Cardiac fibroblast (primary cell): ENCODE measurements at places on chromosomes 16 and 17.

GRCh38 chr17:45743626-45744326, 40.3 kb upstream of the CRHR1 start:
- no peak for DNase-seq

GRCh38 chr17:63189082-63189481, 223.0 kb downstream of the TANC2 start:
- peak; percentile 81 for DNase-seq

- no peak for DNase-seq
Measured at GRCh38 chr16:84746875-84747274, 47.1 kb downstream of the USP10 start.

- peak; percentile 86 for DNase-seq
Measured at GRCh38 chr17:9928601-9929333, 23.7 kb upstream of the RCVRN start.

GRCh38 chr17:19727501-19728078, 11.2 kb upstream of the SLC47A2 start:
- DNase-seq, result peak; percentile 97

DNA sequence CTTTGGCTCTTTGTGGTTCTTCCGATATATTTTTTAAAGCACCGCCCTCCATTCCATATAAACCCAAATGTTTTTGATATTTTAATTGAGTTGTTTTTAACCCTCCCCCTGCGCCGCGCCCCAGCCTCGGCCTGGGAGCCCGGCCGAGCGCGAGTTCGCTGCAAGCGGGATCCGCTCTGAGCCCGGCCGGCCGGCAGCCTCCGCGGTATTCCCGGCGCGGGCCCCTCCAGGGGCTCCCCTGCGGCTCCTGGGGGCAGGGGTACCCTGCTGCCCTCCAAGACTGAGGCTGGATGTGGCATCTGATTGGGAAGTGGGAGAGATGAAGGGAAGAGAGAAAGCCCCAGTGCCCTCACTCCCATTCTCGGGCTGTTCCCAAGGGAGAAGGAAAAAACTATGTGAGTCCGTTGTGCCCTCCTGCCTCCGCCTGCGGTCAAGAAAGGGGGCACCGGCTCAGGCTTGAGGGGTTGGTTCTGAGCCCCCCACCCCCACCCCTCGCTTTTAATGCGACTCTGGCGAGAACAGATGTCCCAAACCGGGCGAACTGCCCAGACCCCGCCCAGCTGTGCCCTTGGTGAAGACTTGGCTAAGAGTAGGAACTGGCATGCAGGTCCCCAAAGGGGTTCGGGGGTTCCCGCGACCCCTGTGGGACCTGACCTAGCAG, 8.6 kb downstream of the NEUROD2 start:
- DNase-seq, result no peak

- DNase-seq, result no peak
Measured at GRCh38 chr16:88022076-88023042, 71.1 kb downstream of the BANP start.

DNA sequence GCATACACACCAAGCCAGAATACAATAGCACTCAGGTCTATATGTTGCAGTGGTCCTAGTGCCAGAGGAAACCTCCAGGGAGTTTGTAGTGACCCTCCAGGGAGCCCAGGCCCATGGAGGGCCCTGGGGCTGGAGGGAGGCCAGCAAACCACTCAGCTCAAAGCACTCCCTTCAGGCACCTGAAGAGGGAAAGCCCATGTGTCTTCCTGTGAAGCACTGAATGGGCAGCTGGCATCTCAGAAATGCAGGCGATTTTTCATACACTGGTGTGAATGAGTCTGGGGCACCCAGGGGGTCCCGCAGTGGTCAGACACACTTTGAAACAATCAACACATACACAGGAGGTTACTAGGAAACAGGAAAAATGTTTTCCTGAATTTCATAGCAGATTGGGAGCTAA, 12.8 kb downstream of the TBC1D26 start:
- DNase-seq, result no peak

DNA sequence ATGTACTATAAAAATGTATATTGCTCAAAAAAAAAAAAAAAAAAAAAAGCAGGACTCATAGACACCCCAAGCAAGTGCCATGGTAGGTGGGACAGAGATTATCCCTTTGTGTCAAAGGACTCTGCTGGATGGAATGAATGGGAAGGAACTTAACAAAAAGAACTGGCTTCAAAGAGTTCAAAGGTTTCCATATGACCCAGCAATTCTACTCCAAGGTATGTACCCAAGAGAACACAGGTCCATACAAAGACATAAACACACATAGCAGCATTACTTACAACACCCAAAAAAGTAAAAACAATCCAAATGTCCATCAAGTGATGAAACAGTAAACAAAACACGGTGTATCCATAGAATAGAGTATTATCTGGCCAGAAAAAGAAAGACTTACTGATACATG, 255.2 kb downstream of the SLC39A11 start:
- DNase-seq, result no peak

GRCh38 chr17:53227514-53227913, 595.2 kb upstream of the KIF2B start:
- no peak for DNase-seq

DNA sequence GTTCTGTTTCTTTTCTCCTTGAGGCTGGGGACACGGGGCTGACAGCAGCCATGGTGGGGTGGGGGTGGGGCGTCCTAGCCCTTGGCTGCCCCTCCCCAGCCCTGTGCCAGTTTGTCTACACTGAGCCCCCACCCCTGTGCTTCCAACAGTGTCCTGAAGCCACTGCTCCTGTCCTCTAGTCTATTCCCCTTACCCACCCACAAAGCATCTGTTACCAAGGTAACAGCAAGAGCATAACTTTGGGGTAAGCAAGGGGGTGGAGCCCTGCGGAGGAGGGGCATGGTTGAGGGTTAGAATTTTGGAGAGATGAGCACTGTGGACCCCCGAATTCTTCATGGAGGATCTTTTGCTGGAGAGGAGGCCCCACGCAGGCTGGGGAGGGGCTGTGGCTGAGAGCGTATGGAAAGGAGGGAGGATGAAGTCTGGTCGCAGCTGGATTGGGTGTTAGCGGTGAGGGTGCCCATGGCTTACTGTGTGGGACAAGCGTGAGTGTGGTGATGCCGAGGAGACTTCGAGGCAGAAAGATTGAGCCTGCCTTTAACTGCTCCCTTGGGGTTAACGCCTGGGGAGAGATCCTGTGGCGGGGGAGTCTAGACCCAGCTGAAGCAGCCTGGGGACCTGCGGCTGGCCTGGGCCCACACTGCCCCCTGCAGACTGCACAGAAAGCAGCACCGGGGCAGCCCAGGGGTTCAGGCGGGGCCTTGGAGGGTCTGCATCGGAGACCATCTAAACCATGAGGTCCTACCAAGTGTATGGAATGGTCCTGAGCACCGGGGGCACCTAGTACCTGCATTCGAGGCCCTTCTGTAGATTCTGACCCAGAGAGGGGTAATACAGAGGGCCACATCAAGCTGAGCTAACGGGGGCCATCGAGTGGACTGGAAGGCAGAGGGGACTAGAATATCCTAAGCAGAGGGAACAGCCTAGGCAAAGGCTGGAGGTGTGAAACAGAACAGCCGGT, 6.1 kb upstream of the STAC2 start:
- peak; percentile 53 for DNase-seq

DNA sequence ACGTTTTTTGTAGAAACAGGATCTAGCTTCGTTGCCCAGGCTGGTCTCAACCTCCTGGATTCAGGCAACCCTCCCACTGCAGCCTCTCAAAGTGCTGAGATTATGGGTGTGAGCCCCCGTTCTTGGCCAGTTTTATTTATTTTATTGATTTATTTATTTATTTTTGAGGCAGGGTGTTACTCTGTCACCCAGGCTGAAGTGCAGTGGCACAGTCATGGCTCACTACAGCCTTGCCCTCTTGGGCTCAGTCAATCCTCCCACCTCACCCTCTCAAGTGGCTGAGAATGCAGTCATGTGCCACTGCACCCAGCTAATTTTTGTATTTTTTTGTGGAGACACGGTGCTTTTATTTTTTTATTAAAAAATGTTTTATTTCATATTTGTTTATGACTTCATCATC, 79.9 kb upstream of the ATF7IP2 start:
- DNase-seq, result no peak

DNA sequence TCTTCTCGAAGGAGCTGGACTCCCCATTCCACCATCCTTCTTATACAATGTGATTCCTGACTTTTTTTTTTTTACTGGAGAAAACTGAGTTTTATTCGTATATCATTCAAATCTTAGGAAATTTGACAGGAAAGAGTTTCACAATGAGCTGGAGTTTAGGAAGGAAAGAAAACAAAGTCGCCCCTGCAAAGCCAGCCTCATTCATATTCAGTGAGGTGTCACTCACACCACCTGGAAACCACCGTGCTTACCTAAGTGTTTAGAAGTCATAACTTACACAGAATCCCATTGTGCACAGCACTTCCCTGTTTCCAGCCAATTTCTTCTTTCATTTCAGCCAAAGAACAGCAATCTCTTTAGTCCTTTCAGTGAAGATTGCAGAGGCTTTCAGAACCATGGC, 90.3 kb upstream of the CHMP6 start:
- DNase-seq, result no peak

- peak; percentile 46 for DNase-seq
Measured at GRCh38 chr17:64401941-64402340, 11.3 kb upstream of the PECAM1 start.

DNA sequence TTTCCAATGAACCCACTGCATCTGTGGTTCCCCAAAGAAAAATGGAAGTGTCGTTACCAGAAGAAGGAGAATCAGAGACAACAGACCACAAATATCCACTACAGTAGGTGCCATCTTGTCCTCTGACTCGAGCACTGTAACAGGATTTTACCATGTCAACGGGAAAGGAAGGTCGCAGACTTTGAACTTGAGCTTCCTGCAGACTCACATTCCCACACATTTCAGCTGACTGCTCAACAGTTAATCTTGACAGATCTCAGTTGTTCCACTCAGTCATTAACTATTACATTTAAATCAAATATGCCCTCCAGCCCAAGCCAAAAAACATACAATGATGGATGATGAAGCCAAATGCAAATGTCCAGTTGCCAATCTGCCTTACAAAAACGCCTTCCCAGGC, 37.0 kb downstream of the GAS7 start:
- DNase-seq, result no peak

GRCh38 chr17:57948169-57948554, 7.0 kb downstream of the CUEDC1 start:
- peak; percentile 12 for DNase-seq

DNA sequence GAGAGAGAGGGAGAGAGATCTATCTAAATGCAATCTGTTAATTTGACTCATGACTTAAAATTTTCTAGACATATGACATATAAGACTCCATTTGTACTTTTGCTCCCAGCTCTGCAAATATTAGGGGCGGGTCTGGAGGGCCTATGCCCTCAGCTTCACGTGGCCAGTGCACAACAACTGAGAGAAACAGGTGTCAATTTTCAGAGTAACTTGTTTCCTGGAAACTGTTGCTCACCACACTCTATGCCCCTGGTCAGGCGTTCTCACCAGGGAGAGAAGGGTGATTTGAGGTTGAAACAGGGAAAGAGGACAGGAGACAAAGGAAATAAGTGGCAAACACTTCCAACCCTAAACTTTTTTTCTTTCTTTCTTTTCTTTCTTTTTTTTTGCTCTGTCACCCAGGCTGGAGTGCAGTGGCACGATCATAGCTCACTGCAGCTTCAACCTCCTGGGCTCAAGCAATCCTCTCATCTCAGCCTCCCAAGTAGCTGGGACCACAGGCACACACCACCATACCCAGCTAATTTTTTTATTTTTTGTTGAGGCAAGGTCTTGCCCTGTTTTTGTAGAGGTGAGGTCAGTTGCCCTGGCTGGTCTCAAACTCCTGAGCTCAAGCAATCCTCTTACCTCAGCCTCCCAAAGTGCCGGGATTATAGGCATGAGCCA, 270.0 kb downstream of the SLC39A11 start:
- DNase-seq, result no peak

- no peak for DNase-seq
Measured at GRCh38 chr16:54362591-54363206, 76.1 kb upstream of the IRX3 start.

DNA sequence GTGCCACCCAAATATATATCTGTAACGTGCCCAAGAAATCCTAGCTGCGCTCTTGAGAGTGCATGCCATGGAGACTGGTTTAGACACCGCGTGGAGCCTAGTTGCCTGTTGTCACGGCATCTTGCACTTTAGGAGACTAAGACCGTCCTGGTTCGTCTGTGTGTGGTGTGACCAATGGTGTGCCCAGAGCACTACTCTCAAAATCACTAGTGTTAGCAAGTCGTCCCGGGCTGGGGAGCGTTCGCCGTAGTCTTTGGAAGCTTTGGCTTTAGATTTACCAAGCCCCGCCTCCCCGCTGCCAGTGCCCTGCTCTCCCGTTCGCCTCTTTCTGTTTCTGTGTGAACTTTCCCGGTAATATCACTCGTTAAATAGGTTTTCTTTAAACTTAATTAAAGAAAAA, 27.0 kb downstream of the CLUH start:
- DNase-seq, result no peak

DNA sequence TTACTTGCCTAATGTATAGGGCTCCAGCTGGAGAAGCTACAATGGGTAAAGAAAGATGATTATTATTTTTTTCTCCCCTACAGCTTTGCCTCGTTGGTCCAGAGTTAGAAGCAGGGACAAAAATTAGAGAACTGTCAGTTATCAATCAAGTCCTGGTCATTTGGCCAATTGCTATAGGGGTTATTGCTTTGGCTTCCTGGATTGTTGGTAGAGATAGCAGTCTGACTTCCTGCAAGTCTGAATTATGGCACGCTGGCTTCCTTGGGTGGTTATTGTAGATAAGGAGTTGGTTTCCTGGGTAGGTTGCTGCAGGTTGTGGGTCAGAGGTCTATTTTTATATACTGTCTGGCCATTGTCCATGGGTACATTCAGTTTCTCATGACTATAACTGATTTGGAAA, 84.7 kb upstream of the ELAC2 start:
- DNase-seq, result no peak

DNA sequence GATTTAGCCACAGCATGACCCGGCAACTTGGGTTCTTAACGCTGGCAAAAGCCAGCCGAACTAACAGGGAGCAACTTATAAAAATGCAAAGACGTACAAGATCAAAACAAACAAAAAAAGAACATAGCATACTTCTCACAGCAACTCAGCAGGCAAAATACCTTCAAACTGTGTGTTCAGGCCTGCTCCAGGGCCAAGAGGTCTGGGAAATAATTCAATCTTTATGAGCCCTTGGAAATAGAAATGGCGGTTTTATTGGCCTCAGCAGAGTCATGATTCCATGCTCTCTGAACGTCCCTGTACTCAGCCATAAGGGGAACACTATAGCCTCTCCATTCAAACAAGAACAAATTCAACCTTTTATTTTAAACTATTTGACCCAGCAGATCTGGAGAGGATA, 101.3 kb upstream of the C17orf78 start:
- no peak for DNase-seq

- DNase-seq, result no peak
Measured at GRCh38 chr17:13240851-13241250, 223.0 kb upstream of the ELAC2 start.

GRCh38 chr16:87809150-87809902, 43.5 kb upstream of the KLHDC4 start:
- DNase-seq, result no peak

DNA sequence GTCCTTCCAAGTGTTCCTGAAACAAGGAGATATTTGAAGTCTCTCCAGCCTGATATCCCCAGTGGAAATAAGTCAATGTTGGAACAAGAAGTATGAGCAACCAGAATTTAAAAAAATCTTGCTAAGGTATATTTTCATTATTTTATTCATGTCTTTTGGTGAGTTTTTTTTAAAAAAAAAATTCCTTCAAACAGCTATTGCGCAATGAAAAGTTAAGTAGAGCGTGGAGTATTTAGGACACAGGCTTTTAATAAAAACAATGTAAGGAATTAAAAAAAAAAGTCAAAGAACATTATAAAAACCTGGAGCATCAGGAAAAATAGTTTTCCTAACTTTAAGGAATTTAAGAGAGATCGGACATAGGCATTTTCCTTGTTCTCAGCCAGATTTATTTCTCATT, 940.4 kb downstream of the KCNJ2 start:
- DNase-seq, result no peak
